Large intestine (tissue), 12 donors: ENCODE measurements at places on chromosomes 1 and 21. TPM values are rescaled to one million over a fixed set of nuclear protein-coding genes. Genes with fewer than 3 reads are reported as not detected.

Gene PLEKHA6
- 59.3 TPM for polyA plus RNA-seq

GRCh38 chr1:2411801-2412394 is 466 bp downstream of the PEX10 start:
- no peaks in the 10 kb centered on the region for H3K27me3 ChIP-seq
- DNase-seq: peak; percentile 64

Gene TLCD4
- 4.9 TPM for polyA plus RNA-seq

Gene TTF2
- 19.8 TPM for polyA plus RNA-seq

Gene TNFRSF9
- polyA plus RNA-seq: 0.33 TPM

DNA sequence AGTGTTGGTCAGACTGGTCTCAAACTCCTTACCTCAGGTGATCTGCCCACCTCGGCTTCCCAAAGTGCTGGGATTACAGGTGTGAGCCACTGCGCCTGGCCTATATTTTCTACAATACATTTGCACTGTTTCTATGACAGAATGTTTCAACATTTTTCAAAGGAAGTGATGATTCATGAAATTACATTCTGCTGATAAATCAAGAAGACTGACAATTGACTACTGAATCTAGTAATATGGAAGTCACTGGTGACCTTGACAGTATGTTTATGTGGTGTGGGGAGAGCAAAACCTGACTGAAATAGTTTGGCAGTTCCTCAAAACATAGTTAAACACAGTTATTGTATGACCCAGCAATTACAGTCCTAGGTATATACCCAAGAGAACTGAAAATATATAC is 18.1 kb downstream of the LRIF1 start:
- no peak overlapping the region for H3K27ac ChIP-seq
- H3K4me3 ChIP-seq: no peak overlapping the region
- H3K36me3 ChIP-seq: peaks cover 11% of the 10 kb centered on the region
- no peak for DNase-seq
- no peaks in the 10 kb centered on the region for H3K4me1 ChIP-seq
- no peaks in the 10 kb centered on the region for H3K27me3 ChIP-seq

Gene DNTTIP2
- polyA plus RNA-seq: 47.1 TPM

GRCh38 chr1:157969697-157970485 is 23.6 kb upstream of the KIRREL1 start:
- peak overlapping the region; percentile 69 for H3K27ac ChIP-seq
- H3K4me1 ChIP-seq: peaks cover 52% of the 10 kb centered on the region
- no peaks in the 10 kb centered on the region for H3K36me3 ChIP-seq

- H3K36me3 ChIP-seq: no peaks in the 10 kb centered on the region
- no peaks in the 10 kb centered on the region for H3K27me3 ChIP-seq
- DNase-seq: no peak
- H3K4me1 ChIP-seq: no peaks in the 10 kb centered on the region
- H3K4me3 ChIP-seq: no peak overlapping the region
These were observed 252.9 kb downstream of the KCNT2 start for GRCh38 chr1:196355206-196355786.

- no peak overlapping the region for H3K27ac ChIP-seq
- no peak overlapping the region for H3K4me3 ChIP-seq
- DNase-seq: no peak
- H3K36me3 ChIP-seq: no peaks in the 10 kb centered on the region
These were observed 35.4 kb downstream of the RBM11 start for GRCh38 chr21:14251336-14251735.

- DNase-seq: peak; percentile 11
- H3K4me1 ChIP-seq: no peaks in the 10 kb centered on the region
- no peak overlapping the region for H3K4me3 ChIP-seq
These were observed 283.5 kb downstream of the C1orf94 start for GRCh38 chr1:34460193-34460592.

- no peak overlapping the region for H3K4me3 ChIP-seq
- DNase-seq: no peak
- H3K4me1 ChIP-seq: no peaks in the 10 kb centered on the region
- H3K36me3 ChIP-seq: no peaks in the 10 kb centered on the region
These were observed 5.7 kb upstream of the OLIG2 start for GRCh38 chr21:33019885-33020557.

Gene B3GALT5
- polyA plus RNA-seq: 9.9 TPM

GRCh38 chr1:15876357-15877055 is 29.0 kb downstream of the SPEN start:
- H3K4me1 ChIP-seq: no peaks in the 10 kb centered on the region
- H3K27me3 ChIP-seq: no peaks in the 10 kb centered on the region
- H3K4me3 ChIP-seq: no peak overlapping the region

- H3K36me3 ChIP-seq: no peaks in the 10 kb centered on the region
- no peak overlapping the region for H3K27ac ChIP-seq
- no peaks in the 10 kb centered on the region for H3K27me3 ChIP-seq
- no peak for DNase-seq
- no peaks in the 10 kb centered on the region for H3K4me1 ChIP-seq
These were observed 107.3 kb downstream of the DUSP10 start for GRCh38 chr1:221634606-221635005.

Gene UTS2
- polyA plus RNA-seq: 0.36 TPM

- peaks cover 32% of the 10 kb centered on the region for H3K27me3 ChIP-seq
- no peak overlapping the region for H3K4me3 ChIP-seq
- no peaks in the 10 kb centered on the region for H3K36me3 ChIP-seq
- no peaks in the 10 kb centered on the region for H3K4me1 ChIP-seq
- no peak overlapping the region for H3K27ac ChIP-seq
- no peak for DNase-seq
These were observed 109.6 kb downstream of the RNF220 start for GRCh38 chr1:44514673-44515072.

- H3K36me3 ChIP-seq: no peaks in the 10 kb centered on the region
- H3K27me3 ChIP-seq: no peaks in the 10 kb centered on the region
- no peak for DNase-seq
- H3K27ac ChIP-seq: no peak overlapping the region
- H3K4me3 ChIP-seq: no peak overlapping the region
These were observed 83.5 kb upstream of the ZNF326 start for GRCh38 chr1:89911191-89911991.

GRCh38 chr1:117732065-117732797 is 126.4 kb downstream of the TENT5C start:
- H3K27ac ChIP-seq: no peak overlapping the region
- H3K36me3 ChIP-seq: no peaks in the 10 kb centered on the region
- no peak for DNase-seq
- no peak overlapping the region for H3K4me3 ChIP-seq
- H3K4me1 ChIP-seq: peaks cover 2% of the 10 kb centered on the region
- no peaks in the 10 kb centered on the region for H3K27me3 ChIP-seq

GRCh38 chr1:153796786-153797659 is 21.8 kb downstream of the SLC27A3 start:
- no peaks in the 10 kb centered on the region for H3K27me3 ChIP-seq
- no peaks in the 10 kb centered on the region for H3K4me1 ChIP-seq
- peak; percentile 52 for DNase-seq

GRCh38 chr1:23263380-23263887 is 46.1 kb upstream of the HTR1D start:
- no peaks in the 10 kb centered on the region for H3K4me1 ChIP-seq
- H3K36me3 ChIP-seq: no peaks in the 10 kb centered on the region
- no peak overlapping the region for H3K4me3 ChIP-seq

GRCh38 chr1:206445911-206446356 is 24.3 kb upstream of the IKBKE start:
- no peak for DNase-seq
- peaks cover 33% of the 10 kb centered on the region for H3K36me3 ChIP-seq
- H3K27me3 ChIP-seq: no peaks in the 10 kb centered on the region
- H3K27ac ChIP-seq: no peak overlapping the region
- no peaks in the 10 kb centered on the region for H3K4me1 ChIP-seq

Gene ZNF683
- 0.27 TPM for polyA plus RNA-seq

Gene SH2D5
- 0.22 TPM for polyA plus RNA-seq

DNA sequence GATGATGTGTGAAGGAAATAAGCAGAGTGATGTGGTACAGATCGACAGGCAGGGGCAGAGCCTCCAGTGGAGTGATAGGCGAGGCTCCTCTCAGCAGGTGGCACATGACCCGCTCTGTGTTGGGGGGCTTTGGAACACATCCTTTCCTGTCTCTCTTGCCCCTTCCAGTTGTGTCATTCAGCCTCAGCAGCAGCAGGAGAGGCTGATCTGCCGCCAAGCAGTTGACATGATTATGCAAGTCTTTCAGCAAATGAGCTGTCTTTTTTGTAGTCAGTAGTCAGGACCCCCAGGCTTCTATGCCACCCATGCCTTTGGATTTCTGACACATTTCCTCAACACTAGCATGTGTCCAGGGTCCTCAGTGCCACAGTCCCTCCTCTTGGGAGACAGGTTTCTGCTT is 307.1 kb upstream of the C1orf174 start:
- no peaks in the 10 kb centered on the region for H3K36me3 ChIP-seq
- no peaks in the 10 kb centered on the region for H3K4me1 ChIP-seq
- DNase-seq: no peak
- H3K27me3 ChIP-seq: no peaks in the 10 kb centered on the region
- H3K4me3 ChIP-seq: no peak overlapping the region

Gene SMCP
- not detected for polyA plus RNA-seq

Gene TFAP2E
- 1.9 TPM for polyA plus RNA-seq

Gene TMEM82
- polyA plus RNA-seq: 15.6 TPM

DNA sequence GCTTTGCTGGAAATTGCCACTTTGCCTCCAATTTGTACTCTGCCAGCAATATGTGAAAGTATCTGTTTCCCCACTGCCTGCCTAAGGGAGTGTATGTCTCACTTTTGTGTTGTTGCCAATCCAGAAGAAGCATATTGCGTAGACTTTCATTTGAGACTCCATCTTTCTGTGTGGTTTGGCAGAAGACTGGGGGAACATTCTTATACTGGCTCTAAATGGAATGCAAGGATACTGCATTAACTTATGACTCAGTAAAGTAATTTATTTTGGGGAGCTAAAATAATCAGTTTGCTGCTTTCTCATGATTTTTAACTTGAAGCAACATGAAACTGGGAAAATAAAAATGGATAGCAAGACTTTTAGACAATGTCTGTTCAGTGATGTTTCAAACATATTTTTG is 107.7 kb upstream of the TMPRSS2 start:
- no peak for DNase-seq
- H3K4me1 ChIP-seq: peaks cover 8% of the 10 kb centered on the region
- no peaks in the 10 kb centered on the region for H3K36me3 ChIP-seq
- no peaks in the 10 kb centered on the region for H3K27me3 ChIP-seq

Gene CNKSR1
- polyA plus RNA-seq: 109 TPM

DNA sequence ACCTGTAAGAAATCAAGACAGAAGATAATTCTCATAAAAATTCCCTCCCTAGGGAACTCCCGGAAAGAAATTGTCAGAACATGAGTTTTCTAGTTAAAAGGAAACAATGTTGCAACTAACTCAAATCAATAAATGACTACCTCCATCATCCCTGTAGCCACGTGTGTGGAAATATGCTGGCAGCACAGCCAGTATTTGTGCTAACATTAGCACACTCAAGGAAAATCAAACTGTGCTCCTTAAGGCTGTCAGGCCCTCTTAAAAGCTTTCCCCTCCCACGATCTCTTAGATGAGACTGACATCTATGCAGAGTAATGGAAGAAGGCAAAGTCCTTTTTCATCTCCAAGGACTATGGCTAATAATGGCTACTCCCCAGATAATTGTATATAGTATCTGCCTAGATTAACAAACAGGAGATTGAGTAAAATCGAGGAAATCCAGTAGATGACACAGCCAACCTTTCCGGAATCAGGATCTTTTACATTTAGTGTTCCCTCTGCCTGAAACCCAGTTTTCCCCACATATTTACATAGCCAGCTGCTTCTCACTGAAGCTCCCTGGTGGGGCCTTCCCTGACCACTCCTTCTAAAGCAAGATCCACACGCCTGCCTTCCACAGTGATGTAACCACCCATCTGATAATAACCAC is 50.9 kb upstream of the NR5A2 start:
- H3K36me3 ChIP-seq: no peaks in the 10 kb centered on the region
- no peaks in the 10 kb centered on the region for H3K27me3 ChIP-seq
- no peak overlapping the region for H3K4me3 ChIP-seq
- peaks cover 12% of the 10 kb centered on the region for H3K4me1 ChIP-seq
- peak overlapping the region; percentile 81 for H3K27ac ChIP-seq

GRCh38 chr1:186904361-186904760 is 75.6 kb downstream of the PLA2G4A start:
- H3K4me1 ChIP-seq: no peaks in the 10 kb centered on the region
- H3K36me3 ChIP-seq: no peaks in the 10 kb centered on the region
- H3K4me3 ChIP-seq: no peak overlapping the region
- no peaks in the 10 kb centered on the region for H3K27me3 ChIP-seq

Gene CHODL
- 1.2 TPM for polyA plus RNA-seq

- DNase-seq: peak; percentile 85
- peak overlapping the region; percentile 82 for H3K4me3 ChIP-seq
- no peaks in the 10 kb centered on the region for H3K36me3 ChIP-seq
- H3K27ac ChIP-seq: no peak overlapping the region
- H3K4me1 ChIP-seq: peaks cover 7% of the 10 kb centered on the region
These were observed 21.0 kb downstream of the H3-3A start for GRCh38 chr1:226083302-226084101.

- no peaks in the 10 kb centered on the region for H3K36me3 ChIP-seq
- no peak overlapping the region for H3K4me3 ChIP-seq
- no peak for DNase-seq
These were observed 3.3 kb downstream of the SLAMF8 start for GRCh38 chr1:159829822-159830465.

DNA sequence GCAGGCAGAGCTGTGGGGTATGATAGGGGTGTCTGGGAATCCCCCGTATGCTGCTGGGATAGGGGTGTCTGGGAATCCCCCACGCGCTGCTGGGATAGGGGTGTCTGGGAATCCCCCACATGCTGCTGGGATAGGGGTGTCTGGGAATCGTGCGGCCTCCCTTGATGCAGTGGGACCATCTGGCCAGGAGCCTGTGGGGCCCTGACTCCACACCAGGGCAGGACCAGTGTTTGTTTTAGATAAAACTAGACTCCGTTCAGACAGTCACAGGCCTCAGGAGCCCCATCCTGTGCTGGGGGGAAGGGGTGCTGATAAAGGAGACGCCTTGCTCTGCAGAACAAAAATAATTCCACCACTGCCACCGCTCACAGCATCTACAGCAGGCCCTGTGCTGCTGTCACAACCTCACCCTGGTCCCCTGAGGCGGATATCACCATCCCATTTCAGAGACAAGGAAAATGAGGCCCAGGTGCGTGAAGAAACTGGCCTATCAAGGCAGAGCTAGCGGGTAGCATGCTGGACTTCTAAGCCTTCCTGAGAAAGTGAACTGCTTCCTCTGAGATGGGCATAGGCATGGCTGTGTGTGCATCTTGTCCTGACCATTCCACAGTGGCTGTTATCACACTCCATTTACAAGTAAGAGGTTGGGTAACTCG is 24.0 kb downstream of the ECE1 start:
- DNase-seq: no peak
- H3K36me3 ChIP-seq: peaks cover 32% of the 10 kb centered on the region
- peak overlapping the region; percentile 38 for H3K27ac ChIP-seq
- no peaks in the 10 kb centered on the region for H3K27me3 ChIP-seq
- H3K4me3 ChIP-seq: no peak overlapping the region

GRCh38 chr1:112618721-112619517 is at the start of gene ST7L:
TSS of gene ST7L (minus strand) at chr1:112619141. CDS start at chr1:112619113, 28 bp downstream.
- peak within 1 kb of the TSS; percentile 74 for H3K4me3 ChIP-seq
- peak within 1 kb of the TSS; percentile 94 for H3K27ac ChIP-seq
- no peaks in the 10 kb centered on the region for H3K27me3 ChIP-seq
- peaks cover 18% of the 10 kb centered on the region for H3K36me3 ChIP-seq
- H3K4me1 ChIP-seq: peaks cover 10% of the 10 kb centered on the region

GRCh38 chr1:93616996-93617669 is 64.5 kb downstream of the BCAR3 start:
- no peak for DNase-seq
- H3K4me1 ChIP-seq: peaks cover 59% of the 10 kb centered on the region
- no peaks in the 10 kb centered on the region for H3K36me3 ChIP-seq
- H3K27me3 ChIP-seq: no peaks in the 10 kb centered on the region
- peak overlapping the region; percentile 91 for H3K27ac ChIP-seq

- H3K36me3 ChIP-seq: no peaks in the 10 kb centered on the region
- H3K27me3 ChIP-seq: peaks cover 19% of the 10 kb centered on the region
These were observed 4.0 kb downstream of the ABCG1 start for GRCh38 chr21:42222821-42223390.
